ENCODE measurements at places on chromosomes 5 and 9. TPM values are rescaled to one million over a fixed set of nuclear protein-coding genes. Genes with fewer than 3 reads are reported as not detected.

The SPATA31D4 gene
- not detected for total RNA-seq

The BARX1 gene
- total RNA-seq: not detected

The MAST4 gene
- 54.1 TPM for total RNA-seq

The F12 gene
- 0.35 TPM for total RNA-seq

The SH3PXD2B gene
- total RNA-seq: 0.10 TPM

The UQCRQ gene
- 88.5 TPM for total RNA-seq

The ARSB gene
- total RNA-seq: 6.5 TPM

The TLE1 gene
- total RNA-seq: 0.74 TPM
